ENCODE measurements at places on chromosomes 13 and 19.
A peak's percentile ranks its signal among the peaks of the same experiment; 100 is the strongest.

GRCh38 chr13:99124794-99125316 lies 75.8 kb upstream of the UBAC2 start:
- no peak for DNase-seq

DNA sequence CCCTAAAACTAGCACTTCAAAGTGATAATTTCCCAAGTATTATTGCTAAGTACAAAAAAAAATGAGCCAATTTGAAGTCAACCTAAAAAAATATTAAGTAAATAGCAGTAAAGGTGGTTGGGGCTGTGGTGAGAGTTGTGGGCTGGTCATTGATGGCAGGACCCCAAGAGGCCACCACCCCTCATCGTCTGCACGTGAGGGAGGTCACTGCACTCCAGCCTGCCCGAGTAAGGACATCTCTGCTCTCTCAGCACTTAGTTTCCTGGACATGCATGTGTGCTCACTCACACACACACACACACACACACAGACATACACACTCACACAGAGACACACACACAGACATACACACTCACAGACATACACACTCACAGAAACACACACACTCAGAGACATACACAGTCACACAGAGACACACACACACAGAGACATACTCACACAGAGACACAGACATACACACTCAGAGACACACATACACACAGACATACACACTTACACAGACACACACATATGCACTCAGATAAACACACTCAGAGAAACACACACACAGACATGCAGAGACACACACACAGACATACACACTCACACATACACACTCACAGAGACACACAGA lies 127.2 kb upstream of the SOX1 start:
- DNase-seq, result no peak

GRCh38 chr19:51644636-51645271 lies 1.9 kb downstream of the SIGLEC14 start:
- DNase-seq, result no peak

- no peak for DNase-seq
Measured at GRCh38 chr19:7223429-7223828, 70.8 kb downstream of the INSR start.

DNA sequence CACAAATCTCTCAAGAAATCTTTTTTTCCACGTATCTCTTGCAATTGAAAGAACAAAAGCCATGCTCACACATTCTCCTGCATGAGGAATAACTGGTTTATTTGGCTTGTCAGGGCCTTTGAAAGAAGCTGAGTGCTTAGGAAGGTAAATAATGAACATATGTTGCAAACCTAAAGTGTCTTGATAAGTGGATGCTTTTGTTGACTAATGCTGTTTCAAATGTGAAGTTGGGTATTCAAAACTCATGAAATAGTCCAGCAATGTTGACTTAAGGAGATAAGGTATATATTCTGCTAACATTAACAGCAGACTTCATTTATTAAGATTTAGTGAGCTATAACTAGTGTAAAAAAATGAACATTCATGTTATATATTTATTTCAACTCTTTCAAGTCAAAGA lies 1792.7 kb upstream of the MIR17HG start:
- no peak for DNase-seq

GRCh38 chr13:23183292-23183691 lies 2.5 kb downstream of the SGCG start:
- DNase-seq, result peak; percentile 74

DNA sequence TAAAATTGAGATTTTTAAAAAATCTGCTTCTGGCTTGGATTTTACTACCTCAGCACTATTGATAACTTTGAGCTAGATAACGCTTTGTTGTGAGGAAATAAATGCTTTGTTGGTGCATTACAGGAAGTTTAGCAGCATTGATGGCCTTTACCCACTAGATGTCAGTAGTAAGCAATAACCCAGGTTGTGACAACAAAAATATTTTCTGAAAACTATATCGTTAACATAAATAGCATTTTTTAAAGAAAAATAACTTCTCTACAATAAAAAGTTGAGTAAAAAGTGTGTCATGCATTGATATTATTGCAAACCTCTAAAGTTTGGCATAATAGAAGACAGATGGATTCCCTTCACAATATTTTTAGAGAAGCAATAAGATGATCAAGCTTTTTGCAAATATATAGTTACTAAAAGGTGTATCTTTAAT lies 1246.5 kb downstream of the UQCRFS1 start:
- DNase-seq, result no peak

- no peak for DNase-seq
Measured at GRCh38 chr19:40960062-40960685, 30.9 kb upstream of the CYP2B6 start.

GRCh38 chr19:20503476-20503875 lies 62.1 kb downstream of the ZNF737 start:
- no peak for DNase-seq

DNA sequence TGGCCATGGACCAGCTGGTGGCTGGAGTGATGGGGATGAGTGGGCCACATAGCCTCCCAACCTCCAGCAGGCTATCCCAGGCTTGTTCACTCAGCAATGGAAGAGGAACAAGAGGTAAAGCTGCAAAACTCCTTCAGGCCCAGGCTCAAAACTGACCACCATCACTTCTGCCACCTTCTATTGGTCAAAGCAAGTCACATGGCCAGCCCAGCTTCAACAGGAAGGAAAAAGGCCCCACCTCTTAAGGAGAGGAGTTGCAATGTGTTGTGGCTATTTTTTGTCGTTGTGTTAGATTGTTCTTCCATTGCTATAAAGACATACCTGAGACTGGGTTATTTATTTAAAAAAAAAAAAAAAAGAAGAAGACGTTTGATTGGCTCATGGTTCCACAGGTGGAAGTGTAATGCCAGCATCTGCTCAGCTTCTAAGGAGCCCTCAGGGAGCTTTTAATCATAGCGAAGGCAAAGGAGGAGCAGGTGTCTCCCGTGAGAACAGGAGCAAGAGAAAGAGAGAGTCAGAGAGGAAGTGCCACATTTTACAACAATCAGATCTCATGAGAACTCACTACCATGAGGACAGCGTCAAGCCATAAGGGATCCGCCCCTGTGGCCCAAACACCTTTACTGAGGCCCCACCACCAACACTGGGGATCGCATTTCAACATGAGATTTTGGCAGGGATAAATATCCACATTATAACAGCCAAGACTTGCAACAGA lies 5.4 kb downstream of the IGSF23 start:
- no peak for DNase-seq

DNA sequence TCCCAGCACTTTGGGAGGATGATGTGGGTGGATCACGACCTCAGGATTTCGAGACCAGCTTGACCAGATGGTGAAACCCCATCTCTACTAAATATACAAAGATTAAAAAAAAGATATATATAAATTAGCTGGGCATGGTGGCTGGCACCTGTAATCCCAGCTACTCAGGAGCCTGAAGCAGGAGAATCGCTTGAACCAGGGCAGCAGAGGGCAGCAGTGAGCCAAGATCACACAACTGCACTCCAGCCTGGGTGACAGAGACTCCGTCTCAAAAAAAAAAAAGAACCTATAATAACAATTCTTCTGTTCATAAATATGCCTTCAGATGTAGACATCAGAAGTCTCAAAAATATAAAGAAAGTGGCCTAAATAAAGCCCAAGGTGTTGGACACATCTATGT lies 7.6 kb downstream of the ZNF737 start:
- no peak for DNase-seq

GRCh38 chr19:17097593-17098126 lies 22.1 kb downstream of the MYO9B start:
- DNase-seq, result no peak

DNA sequence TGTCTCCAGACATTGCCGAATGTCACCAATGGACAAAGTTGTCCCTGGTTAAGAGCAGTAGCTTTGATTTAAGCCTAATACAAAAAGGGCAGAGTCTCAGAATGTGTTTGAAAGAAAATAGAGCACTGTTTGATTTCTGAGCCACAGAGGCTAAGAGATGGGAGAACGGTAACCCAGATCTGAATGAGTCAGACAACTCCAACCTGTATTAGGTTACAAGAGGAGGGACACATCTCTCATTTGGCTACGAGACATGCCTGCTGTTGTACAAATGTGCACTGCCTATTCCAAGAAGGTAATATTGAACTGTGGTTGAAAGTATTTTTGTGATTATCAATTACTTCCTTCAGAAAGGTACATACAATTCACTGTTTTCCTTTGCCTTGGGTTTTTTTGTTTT lies 4.9 kb upstream of the HSPH1 start:
- DNase-seq, result no peak

DNA sequence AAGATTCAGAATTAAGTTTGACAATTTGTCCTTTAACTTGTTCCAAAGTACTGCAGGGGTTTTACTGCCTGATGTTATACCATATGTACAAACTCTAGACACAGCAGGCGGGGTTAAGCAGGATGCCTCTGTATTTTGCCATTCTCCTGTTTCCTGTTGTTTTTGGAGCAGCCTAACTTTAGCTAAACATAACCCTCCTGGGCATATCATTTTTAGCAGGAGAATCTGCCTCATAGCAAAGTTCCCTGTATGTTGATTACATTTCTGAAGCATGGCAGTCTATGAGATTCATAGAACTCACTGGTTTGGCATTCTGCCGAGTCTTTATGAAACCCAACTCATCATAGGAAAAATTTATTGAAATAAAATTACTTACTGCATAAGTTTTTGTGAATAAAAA lies 5.2 kb downstream of the LHFPL6 start:
- no peak for DNase-seq

DNA sequence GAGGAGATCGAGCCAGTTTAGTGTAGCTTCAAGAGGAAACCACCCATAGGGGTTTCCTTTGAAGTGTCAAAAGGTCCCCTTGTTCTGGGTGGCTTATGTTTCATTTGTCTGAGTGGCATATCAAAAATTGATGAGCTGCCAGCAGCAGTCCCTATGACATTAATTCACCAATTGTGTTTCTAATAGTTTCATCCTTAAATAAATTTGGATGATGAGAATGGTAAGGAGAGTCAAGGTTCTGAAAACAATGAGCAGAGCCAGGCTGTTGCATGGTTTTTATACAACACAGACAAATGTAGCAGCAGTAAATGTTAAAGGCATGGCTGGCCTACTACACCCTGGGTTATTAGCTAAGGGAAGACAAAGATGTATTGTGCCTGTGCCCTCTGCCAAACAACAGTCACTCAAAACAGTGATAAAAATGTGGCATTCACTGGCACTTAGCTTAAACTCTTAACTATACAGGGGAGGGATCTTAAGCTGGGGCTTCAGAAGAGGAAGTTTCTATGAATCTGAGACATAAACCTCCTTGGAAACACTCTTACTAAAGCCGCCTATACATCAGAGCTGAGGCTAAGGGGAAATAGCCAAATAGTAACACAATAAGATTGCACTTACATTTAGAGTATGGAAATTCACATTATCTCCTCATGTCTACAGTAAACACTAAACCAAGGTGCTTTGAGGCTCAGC lies 200.5 kb downstream of the POU4F1 start:
- DNase-seq, result no peak

DNA sequence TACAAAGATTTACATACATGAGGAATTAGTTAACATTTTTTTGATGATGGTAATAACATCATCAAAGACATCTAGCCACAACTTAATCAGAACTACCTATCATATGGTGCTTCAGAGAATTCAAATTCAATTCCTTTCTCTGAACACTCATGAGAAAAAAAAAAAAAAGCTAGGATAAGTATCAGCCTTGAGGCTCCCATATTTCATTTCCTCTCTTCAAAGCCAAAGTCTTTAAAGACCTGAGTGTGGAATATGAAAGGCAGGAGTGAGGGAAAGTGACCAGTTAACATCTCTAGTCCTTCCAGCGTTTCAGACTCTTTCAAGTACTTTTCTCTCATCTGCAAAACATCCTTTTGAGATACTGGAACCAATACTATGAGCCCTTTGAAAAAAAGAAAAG lies 137.5 kb downstream of the DCLK1 start:
- DNase-seq, result no peak

- DNase-seq, result no peak
Measured at GRCh38 chr19:18141031-18141430, 11.9 kb upstream of the PIK3R2 start.

- no peak for DNase-seq
Measured at GRCh38 chr13:28475916-28476725, 18.8 kb downstream of the FLT1 start.

DNA sequence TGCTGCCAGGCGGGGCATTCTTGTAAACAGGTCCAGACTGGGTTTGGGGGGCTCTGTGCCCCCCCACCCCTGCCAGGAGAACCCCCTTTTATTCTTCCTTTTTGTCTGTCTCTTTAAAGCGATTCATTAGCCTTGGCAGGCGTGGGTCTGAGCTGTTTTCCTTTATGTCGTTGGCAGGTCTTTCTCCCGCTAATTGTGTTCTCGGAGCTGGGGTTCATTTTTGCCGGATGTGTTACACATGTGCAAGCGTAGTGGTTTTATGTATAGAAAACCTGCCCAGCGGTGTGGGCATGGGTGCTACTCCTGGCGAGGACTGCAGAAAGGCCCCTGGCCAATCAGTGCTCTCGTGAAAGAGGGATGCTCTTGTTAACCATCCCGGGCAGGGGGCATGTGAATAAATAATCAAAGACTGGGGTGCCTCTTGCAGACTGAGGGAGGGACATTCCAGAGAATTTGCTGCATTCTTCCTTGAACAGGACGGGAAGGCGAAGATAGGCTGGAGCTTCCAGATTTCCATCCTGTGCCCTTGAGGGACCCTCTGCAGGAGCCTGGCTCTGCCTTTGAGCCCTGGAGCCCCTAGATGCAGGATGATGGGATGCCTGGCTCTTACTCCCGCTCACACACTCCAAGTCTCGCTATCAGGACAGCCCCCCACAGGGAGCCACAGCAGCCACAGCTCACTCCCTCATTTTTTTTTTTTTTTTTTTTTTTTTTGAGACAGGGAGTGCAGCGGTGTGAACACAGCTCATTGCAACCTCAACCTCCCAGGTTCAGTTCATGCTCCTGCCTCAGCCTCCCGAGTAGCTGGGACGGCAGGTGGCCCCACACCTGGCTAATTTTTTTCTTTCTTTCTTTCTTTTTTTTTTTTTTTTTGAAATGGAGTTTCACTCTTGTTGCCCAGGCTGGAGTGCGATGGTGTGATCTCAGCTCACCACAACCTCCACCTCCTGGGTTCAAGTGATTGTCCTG lies 14.1 kb downstream of the CARM1 start:
- DNase-seq, result no peak

- DNase-seq, result peak; percentile 87
Measured at GRCh38 chr19:33819880-33820781, 23.5 kb downstream of the KCTD15 start.

GRCh38 chr19:43781630-43782310 lies 997 bp upstream of the KCNN4 start:
- DNase-seq, result no peak

DNA sequence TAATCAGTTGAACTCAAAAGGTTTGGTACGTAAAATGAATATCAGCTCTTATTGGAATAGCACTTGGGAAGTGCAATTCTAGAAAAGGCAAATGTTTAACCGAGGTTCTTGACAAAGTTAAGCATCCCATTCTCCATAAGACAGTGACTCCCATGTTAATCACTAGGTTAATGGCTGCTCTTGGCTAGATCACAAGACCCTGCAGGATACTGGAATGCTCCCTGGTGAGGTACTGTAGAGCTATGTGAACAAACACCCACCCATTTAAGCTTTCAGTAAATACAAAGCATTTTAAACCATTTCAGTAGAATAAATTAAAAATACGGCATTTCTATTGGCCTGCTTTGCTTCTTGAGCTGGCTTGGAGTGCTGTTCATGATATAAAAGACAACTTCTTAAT lies 56.5 kb downstream of the TDRD3 start:
- no peak for DNase-seq

All from psoas muscle (tissue), 8 donors.